ENCODE measurements at places on chromosomes 7 and 10. TPM values are rescaled to one million over a fixed set of nuclear protein-coding genes. Genes with fewer than 3 reads are reported as not detected.

DNA sequence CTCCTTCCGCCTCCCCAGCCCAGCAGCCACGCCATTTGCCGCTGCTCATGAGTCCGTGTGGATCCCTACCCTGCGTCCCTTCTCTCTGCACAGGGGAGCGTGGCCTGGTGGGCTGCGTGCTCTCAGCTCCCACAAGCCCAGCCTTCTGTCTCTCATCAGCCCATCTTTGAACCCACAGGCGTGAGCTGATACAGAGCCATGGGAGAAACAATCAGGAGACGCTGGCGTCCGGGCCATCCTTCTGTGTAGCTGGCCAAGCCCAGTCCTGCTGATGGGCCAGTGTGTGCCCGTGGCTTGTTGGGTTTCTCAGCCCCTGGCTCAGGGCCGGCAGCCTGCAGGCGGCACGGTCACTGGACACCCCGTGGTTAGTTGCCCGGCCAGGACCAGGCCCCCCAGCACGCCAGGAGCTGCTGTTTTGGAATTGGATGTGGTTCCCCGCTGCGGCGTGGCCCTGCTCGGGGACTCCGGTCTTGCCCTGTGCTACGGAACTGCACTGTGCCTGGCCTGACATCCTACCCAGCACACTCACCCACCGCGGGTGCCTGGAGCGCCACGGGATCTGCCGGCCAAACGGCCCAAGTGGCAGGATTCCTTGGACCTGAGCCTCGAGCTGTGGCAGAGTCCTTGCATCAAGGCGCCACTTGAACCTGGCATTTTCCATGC is 88.9 kb downstream of the ELFN1 start:
- no peak overlapping the region for H3K27ac ChIP-seq
- peaks cover 33% of the 10 kb centered on the region for H3K27me3 ChIP-seq
- no peak overlapping the region for H3K4me3 ChIP-seq
- H3K4me1 ChIP-seq = no peaks in the 10 kb centered on the region

GRCh38 chr10:43623351-43623750 is 17.1 kb downstream of the ZNF485 start:
- H3K27me3 ChIP-seq = no peaks in the 10 kb centered on the region
- peaks cover 4% of the 10 kb centered on the region for H3K36me3 ChIP-seq
- DNase-seq = no peak

DNA sequence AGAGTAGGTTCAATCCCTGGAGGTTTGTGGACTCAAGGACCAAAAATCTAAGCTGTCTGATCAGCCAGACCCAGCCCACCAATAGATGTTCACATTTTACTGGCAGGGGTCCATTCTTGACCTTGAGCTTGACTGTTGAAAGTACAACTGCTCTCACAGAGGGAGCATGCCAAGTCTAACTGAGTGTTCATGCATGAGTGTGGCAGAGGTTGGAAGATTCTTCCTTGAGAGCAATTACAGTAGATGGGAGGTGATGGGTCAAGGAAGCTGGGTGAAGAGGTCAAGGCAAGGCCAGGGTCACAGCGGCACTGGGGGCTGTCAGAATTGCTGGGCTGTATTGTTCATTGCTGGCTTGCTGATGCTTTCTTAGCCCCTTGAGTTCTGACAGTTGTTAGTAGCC is 202.8 kb upstream of the SVIL start:
- no peak overlapping the region for H3K27ac ChIP-seq
- no peak overlapping the region for H3K4me3 ChIP-seq
- H3K4me1 ChIP-seq = peaks cover 42% of the 10 kb centered on the region
- no peaks in the 10 kb centered on the region for H3K36me3 ChIP-seq
- DNase-seq = no peak
- peaks cover 2% of the 10 kb centered on the region for H3K27me3 ChIP-seq

TBX20 gene
- not detected for total RNA-seq

CFAP46 gene
- total RNA-seq = 0.56 TPM
